ENCODE measurements at places on chromosomes 16 and 17. TPM values are rescaled to one million over a fixed set of nuclear protein-coding genes. Genes with fewer than 3 reads are reported as not detected.

ABCC1 gene
- 21.4 TPM for polyA plus RNA-seq

RNF112 gene
- not detected for polyA plus RNA-seq

DNA sequence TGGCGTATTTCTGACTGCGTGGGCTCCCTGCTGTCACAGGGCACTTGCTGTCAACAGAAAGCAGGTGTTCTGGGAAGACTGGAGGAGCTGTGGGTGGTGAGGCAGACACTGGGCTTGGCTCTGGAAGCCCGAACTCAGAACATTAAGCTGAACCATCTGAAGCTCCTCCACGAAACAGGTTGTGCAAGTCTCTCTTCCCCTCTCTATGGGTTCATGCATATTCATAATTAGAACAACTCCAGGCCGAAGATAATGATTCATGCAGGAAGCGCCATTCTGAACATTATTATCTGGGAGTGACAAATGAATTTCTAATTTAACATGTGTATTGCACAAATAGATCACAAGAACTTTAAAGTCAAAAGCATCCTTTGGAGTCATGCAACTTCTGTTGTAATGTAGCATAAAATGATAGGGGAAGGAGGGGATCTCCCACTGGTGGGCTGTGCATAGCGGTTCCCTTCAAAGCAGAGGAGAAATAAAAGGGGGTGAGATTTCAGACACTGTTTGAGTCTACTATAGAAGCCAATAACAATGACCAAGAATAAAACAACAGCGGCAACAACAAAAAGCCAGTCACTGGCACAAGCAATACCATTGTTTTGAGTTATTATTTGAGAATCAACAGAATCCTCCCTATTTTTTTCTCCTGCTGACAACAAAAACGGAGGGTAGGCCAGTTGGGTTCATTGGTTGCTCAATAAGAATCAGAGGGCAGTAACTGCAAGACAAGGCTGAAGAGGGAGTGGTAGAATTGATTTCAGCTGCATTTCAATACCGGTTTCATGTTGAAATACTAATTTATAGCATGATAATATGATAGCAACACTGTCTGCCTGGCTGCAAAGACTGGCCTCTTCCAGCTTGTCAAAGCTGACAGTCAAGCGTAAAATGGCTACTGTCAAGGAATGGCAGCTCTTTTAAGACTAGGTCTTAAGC lies 407.3 kb downstream of the XYLT1 start:
- peak; percentile 85 for DNase-seq

DNA sequence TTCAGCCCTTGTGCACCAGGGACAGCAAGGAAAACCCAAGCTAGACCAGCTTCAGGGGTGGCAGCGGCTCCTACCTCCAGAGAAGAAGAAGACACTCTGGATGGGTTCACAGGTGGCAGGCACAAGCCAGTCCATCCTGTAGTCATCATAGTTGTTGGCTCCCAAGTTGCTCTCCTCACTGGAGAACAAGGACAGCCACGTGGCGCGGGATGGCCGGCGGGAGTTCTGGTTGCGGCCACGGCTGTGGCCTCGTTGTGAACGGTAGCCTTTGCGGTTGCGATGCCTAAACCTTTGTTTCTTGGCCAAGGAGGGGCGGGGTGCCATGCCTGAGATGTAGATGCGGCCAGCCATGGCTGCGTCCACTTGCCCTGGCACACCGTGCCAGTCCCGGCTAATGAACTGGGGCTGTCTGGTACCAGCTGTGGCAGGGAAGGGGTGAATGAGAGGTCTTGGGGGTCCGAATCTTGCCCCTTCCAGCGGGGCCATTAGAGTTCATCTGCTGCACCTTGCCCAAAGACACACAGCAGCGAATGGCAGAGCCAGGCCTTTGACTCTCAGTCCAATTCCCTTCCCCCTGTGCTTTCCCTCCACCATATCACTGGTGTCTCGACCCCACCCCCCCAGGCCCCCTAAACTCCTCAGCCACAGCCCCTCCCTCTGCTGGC lies 2.3 kb downstream of the VTN start:
- DNase-seq = no peak

DNA sequence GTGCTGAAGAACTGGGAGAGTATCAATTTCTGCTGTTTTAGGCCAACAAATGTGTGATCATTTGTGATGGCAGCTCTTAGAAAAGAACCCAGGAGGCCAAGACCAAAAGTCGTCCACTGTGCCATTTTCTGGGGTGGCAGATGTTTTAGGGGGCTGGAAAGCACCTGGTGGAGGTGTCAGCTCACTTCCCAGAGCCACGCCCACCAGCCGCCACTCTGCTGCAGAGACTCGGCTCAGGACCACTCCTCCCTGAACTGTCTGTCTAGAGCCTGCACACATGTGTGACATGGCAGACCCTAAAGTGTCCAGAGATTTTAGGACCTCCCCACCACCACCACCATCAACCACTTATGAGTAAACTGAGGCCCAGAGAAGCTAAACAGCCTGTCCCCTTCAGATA lies 23.9 kb upstream of the RPL38 start:
- no peak for DNase-seq

- no peak for DNase-seq
Observed at GRCh38 chr17:21523497-21524210, 147.5 kb downstream of the KCNJ12 start.

- DNase-seq = no peak
Observed at GRCh38 chr16:6690741-6691140, 641.9 kb upstream of the RBFOX1 start.
